Liver (tissue), 10 donors: ENCODE measurements at places on chromosomes 12 and 14. TPM values are rescaled to one million over a fixed set of nuclear protein-coding genes. Genes with fewer than 3 reads are reported as not detected.
A peak's percentile ranks its signal among the peaks of the same experiment; 100 is the strongest.

GRCh38 chr12:127278351-127278750 lies 988.6 kb upstream of the TMEM132C start:
- no peaks in the 10 kb centered on the region for H3K4me1 ChIP-seq
- H3K27me3 ChIP-seq, result no peaks in the 10 kb centered on the region
- H3K36me3 ChIP-seq, result no peaks in the 10 kb centered on the region
- no peak overlapping the region for H3K27ac ChIP-seq
- no peak overlapping the region for H3K4me3 ChIP-seq
- DNase-seq, result no peak

The MGST1 gene
- total RNA-seq, result 274 TPM

- H3K4me1 ChIP-seq, result no peaks in the 10 kb centered on the region
- no peaks in the 10 kb centered on the region for H3K36me3 ChIP-seq
- H3K27me3 ChIP-seq, result no peaks in the 10 kb centered on the region
- no peak for DNase-seq
- H3K4me3 ChIP-seq, result no peak overlapping the region
Measured at GRCh38 chr14:70887207-70887681, 20.0 kb upstream of the PCNX1 start.

DNA sequence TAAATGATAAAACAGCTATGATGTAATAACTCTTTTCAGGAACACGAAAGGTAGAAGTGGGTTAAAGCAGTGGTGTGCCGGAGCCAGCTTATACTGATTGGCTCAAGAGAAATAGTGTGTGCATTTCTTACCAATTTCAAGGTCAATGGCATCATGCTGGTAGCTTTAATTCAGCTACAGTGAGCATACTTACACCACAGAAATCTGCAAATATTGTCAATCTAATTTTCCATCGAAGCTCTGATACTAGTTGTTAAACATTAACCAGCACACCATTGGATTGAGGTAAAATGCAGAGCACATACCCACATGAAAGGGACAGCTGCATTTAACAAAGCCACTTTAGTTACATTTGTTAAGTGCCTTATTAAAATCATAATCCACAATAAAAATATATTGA lies 225.7 kb downstream of the KCNC2 start:
- H3K36me3 ChIP-seq, result no peaks in the 10 kb centered on the region
- no peaks in the 10 kb centered on the region for H3K27me3 ChIP-seq
- no peak overlapping the region for H3K27ac ChIP-seq
- no peak overlapping the region for H3K4me3 ChIP-seq

DNA sequence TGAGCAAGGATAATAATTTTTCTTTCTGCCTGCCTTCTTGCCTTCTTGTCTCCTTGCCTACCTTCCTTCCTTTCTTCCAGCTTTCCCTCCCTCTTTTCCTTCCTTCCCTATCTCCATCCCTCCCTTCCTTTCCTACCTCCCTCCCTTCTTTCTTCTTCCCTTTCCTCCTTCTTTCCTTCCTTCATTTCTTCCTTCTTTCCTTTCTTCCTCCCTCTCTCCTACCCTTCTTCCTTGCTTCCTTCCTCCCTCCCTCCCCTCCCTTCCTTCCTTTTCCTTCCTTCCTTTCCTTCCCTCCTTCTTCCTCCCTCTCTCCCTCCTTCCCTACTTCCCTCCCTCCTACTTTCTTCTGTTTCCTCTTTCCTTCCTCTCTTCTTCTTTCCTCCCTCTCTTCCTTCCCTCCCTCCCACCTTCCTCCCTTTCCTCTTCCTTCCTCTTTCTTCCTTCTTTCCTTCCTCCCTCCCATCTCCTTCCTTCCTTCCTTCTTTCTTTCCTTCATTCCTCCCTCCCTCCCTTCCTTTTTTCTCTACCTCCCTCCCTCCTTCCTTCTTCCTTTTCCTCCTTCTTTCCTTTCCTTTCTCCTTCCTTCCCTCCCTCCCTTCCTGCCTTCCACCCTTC lies 329.8 kb downstream of the APAF1 start:
- no peaks in the 10 kb centered on the region for H3K36me3 ChIP-seq
- DNase-seq, result no peak
- H3K27me3 ChIP-seq, result peaks cover 3% of the 10 kb centered on the region
- H3K4me1 ChIP-seq, result no peaks in the 10 kb centered on the region
- H3K27ac ChIP-seq, result no peak overlapping the region

DNA sequence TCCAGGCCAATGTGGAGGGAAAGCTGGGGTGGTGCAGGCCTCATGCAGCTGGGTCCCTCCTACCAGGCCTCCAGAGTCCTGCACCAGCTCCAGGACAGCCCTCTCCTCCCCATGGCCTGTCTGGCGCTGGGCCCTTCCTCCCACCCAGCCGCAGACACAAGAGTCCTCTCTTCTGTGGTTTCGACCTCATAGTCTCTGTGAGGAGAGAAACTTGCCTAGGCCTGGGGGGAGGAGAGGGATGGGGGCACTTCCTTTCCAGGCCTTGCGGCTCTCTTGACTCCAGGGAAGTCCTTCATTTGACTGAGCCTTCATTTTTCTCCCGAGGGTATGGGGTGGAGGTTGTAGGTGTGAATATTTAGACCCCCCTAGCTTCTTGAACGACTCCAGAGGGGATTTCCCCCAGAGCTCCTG lies 2.3 kb downstream of the MMP14 start:
- H3K36me3 ChIP-seq, result peaks cover 3% of the 10 kb centered on the region
- DNase-seq, result no peak
- peaks cover 3% of the 10 kb centered on the region for H3K4me1 ChIP-seq
- peak overlapping the region; percentile 73 for H3K4me3 ChIP-seq
- H3K27ac ChIP-seq, result peak overlapping the region; percentile 25
- no peaks in the 10 kb centered on the region for H3K27me3 ChIP-seq

The LMO3 gene
- not detected for total RNA-seq

- DNase-seq, result peak; percentile 40
- peak within 1 kb of the TSS; percentile 56 for H3K27ac ChIP-seq
- H3K4me3 ChIP-seq, result peak within 1 kb of the TSS; percentile 64
- peaks cover 2% of the 10 kb centered on the region for H3K4me1 ChIP-seq
Measured at GRCh38 chr12:2959192-2959504, at the start of gene TEAD4. Gene TEAD4, plus strand, starts transcription at chr12:2959397.

GRCh38 chr14:51501746-51502145 lies 150.0 kb upstream of the FRMD6 start:
- H3K27ac ChIP-seq, result no peak overlapping the region
- peaks cover 2% of the 10 kb centered on the region for H3K4me1 ChIP-seq
- no peak for DNase-seq
- no peaks in the 10 kb centered on the region for H3K36me3 ChIP-seq
- no peak overlapping the region for H3K4me3 ChIP-seq

DNA sequence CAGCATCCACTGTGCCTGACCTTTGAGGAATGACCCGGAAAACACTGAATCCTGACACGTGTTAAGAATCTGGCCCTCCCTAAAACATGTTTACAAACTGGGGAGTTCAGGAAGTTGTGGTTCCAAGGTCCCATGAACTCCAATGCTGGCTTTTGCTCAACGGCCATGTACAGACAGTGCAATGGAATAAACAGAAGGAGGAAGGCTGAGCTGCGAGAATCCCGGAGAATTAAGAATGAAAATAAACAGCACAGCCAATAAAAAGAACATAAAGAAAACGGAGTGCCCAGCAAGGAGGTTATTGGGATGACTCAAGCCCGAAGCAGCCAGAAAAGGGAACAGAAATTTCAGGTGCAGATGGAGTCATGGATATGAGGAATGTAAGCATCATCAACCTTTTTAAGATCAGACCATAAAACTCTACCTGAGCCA lies 32.3 kb downstream of the BCL11B start:
- H3K4me1 ChIP-seq, result no peaks in the 10 kb centered on the region
- no peak for DNase-seq
- no peaks in the 10 kb centered on the region for H3K27me3 ChIP-seq
- H3K4me3 ChIP-seq, result no peak overlapping the region
- no peak overlapping the region for H3K27ac ChIP-seq
- no peaks in the 10 kb centered on the region for H3K36me3 ChIP-seq

DNA sequence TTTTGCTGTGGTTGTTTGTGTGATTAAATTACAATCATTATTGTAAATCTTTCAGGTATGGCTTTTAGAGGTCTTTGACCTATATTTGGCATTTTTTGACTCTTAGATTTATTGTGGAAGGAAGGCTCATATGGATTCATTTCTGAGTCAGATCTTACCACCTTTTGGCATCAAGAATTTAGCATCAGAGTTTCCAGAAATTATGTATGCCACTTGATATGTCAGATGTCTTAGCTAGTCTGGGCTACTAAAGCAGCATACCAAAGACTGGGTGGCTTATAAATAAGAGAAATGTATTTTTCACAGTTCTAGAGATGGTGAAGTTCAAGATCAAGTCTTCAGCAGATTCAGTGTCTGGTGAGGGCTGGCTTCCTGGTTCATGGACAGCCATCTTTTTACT lies 129.5 kb upstream of the PZP start:
- no peaks in the 10 kb centered on the region for H3K27me3 ChIP-seq
- H3K4me1 ChIP-seq, result no peaks in the 10 kb centered on the region
- DNase-seq, result no peak
- no peaks in the 10 kb centered on the region for H3K36me3 ChIP-seq
- H3K4me3 ChIP-seq, result no peak overlapping the region

The FGF23 gene
- not detected for total RNA-seq

DNA sequence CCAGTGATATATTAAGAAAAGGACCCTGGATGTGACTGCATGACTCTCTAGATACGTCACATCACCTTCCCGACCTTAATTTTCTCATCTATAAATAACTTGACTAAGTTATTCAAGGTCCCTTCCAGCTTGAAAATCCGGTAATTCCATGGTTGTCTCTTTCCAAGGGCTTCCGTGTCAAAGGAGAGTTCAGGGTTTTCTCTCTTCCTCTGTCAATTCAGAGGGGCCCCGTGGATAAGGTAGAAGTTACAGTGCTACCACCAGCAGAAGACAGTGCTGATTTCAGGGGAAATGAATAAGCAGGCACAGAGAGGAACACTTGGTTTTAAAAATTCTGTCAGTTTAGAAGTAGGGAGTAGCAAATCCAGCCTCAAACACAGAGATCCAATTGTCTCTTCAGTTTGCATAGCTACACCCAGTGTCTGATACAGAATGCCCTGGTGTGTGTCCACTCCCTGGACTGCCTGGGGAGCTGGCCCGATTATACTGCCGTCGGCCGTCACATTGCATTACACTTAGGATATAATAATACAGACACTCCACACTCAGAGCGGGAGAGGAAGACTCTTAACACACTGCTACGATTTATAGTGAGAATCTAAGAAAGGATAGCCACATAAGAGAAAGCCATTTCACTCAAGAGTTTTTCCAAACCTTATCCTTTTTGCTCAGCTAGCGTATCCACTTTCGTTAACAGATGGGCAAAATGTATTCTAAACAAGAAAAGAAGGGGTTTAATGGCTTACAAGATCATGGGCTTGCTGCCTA lies 54.7 kb upstream of the GTF2A1 start:
- H3K36me3 ChIP-seq, result no peaks in the 10 kb centered on the region
- no peaks in the 10 kb centered on the region for H3K4me1 ChIP-seq
- DNase-seq, result no peak
- H3K27ac ChIP-seq, result no peak overlapping the region

The GALNT9 gene
- 0.25 TPM for total RNA-seq

The A2M gene
- 1,731 TPM for total RNA-seq

DNA sequence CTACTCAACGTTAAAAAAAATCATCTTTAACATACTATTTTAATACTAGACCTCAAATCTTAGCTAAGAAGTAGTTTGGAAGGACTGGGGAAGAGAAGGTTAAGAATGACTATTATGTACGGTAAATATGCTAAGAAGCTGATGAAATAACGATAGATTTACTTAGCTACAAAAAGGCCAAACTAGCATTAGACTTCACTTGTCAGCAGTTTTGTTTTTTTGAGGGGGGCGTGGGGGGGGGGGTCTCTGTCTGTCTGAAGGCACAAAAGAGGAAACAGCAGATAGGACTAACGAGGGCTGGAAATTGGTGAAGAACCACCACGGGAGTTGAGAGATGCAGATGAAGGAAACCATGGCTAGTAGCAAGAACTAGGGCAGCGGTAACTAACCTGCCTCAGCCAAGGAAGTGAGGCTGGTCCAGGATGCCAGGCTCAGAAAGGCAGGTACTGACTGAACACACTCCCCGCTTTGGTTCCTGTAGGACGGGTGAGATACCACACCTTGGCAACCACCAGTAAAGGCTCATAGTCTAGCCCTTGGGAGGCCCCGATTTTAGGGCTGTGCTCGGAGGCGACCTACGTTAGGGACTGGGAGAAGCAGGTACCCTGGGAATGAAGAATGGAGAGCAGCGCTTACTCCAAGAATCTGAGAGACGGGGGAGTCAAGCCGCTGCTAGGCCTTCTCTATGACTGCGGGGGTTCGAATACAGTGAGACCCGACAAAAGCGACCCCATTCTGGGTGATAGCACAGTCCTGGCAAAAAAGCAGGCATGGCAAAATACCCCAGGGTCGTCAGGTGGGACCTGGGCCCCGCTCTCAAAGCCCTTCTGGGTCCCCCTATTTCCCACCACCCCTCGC lies 675 bp downstream of the NEDD8 start:
- DNase-seq, result no peak
- no peaks in the 10 kb centered on the region for H3K27me3 ChIP-seq
- peak overlapping the region; percentile 85 for H3K4me3 ChIP-seq
- H3K4me1 ChIP-seq, result peaks cover 5% of the 10 kb centered on the region
- H3K36me3 ChIP-seq, result peaks cover 14% of the 10 kb centered on the region

- no peak for DNase-seq
- no peak overlapping the region for H3K4me3 ChIP-seq
- H3K4me1 ChIP-seq, result no peaks in the 10 kb centered on the region
- no peaks in the 10 kb centered on the region for H3K36me3 ChIP-seq
Measured at GRCh38 chr12:121191151-121191550, 18.8 kb upstream of the P2RX4 start.

DNA sequence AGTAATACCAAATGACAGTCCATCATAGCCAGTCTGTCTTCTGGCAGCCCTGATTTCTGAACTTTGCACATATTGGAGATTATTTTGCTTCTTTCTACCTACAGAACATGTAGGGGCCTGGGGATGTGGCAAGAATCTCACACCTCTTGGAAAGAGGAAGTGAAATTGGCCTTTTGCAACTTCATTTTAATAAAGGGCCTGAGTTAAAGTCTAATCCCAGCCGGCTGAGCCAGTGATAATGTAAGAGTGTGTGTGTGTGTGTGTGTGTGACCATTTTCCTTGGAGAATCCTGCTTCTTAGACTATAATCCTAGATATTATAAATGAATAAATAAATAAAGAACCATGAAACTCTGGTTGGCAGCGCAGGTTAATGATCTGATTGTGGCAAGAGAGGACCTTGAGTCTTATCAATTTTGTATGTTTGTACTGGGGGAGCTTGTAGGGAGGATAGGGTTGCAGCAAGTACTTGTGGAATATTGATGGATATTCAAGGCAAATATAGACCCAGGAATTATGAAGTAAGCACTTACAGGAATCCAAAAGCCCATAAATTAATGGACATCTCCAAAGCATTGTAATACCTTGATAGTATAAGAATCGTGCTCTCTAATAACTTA lies 233.2 kb upstream of the AMIGO2 start:
- no peaks in the 10 kb centered on the region for H3K27me3 ChIP-seq
- H3K4me1 ChIP-seq, result peaks cover 24% of the 10 kb centered on the region
- no peak for DNase-seq
- H3K27ac ChIP-seq, result peak overlapping the region; percentile 75
